ENCODE measurements at places on chromosomes 4 and X.

DNA sequence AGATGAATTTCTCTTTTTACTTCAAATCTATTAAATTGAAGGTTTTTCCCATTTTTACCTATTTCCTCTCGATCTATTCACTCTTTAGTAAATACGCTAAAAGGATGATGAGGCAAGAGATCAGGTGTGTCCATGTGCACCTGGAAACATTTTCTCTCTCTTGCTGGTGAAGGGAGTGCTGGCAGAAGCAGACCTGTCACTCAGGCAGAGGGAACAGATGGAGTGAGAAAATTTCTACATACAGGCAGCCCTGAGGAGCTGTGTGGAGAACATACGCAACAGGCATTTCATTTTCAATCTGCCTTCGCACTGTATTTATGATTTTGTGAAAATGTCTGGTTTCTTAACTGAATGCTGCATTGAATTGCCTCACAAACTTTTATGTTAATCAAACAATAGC lies 249.5 kb downstream of the GPM6A start:
- DNase-seq: no peak

DNA sequence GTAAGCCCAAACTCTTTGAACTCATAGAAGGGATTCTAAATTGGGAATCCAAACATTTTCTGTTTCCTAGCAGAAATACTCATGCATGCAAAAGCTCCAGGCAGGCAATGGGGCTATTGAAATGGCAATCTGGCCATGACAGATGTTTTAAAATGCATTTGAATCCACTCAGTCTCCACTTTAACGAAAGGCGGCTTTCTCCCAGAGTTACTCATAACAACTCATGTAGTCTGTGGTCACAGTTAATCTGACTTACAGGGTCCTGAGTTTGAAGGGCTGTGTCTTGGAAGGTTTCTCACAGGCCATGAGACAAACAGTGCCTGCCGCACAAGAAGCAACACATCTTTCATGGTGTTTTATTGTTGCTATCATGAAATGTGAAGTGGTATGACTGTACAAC lies 185.7 kb downstream of the AMELX start:
- no peak for DNase-seq

DNA sequence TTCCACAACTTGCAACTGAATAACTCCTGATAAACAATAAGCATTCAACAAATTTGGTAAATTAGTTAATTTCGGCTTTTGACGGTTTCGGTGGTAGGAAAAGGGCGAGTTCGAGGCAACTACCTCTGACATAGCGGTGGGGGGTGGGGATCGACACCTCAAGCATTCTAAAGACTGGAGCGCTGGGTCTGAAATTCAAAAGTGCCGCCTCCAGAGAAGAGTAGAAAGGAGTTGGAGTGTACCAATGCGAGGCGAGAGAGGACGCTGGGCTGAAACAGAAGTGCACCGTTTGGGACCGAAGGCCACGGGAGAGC lies 725 bp downstream of the SMC1A start:
- DNase-seq: no peak

GRCh38 chrX:40298572-40299479 lies 201.1 kb upstream of the BCOR start:
- no peak for DNase-seq

GRCh38 chr4:167100120-167100519 lies 134.2 kb downstream of the SPOCK3 start:
- no peak for DNase-seq

DNA sequence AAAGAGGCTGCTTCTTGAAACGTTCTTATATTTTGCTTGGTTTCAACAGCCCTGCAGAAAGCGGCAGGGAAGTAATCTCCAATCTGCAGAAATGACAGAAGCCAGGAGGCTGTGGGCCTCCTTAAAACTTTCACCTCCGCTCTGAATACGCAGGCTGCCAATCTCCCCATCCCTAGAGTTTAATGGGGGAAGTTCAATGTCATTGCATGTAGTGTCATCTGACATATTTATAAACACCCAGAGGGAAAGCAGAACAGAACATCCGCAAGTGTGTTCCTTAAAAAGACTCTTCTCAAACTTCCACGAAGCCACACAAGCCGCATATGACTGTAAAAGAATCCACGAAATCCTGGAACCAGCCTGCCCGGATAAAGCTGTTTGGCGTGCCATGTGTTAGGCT lies 148.8 kb upstream of the TBL1X start:
- no peak for DNase-seq

- DNase-seq: no peak
These were observed 106.4 kb upstream of the RPS6KA3 start for GRCh38 chrX:20373063-20373462.

DNA sequence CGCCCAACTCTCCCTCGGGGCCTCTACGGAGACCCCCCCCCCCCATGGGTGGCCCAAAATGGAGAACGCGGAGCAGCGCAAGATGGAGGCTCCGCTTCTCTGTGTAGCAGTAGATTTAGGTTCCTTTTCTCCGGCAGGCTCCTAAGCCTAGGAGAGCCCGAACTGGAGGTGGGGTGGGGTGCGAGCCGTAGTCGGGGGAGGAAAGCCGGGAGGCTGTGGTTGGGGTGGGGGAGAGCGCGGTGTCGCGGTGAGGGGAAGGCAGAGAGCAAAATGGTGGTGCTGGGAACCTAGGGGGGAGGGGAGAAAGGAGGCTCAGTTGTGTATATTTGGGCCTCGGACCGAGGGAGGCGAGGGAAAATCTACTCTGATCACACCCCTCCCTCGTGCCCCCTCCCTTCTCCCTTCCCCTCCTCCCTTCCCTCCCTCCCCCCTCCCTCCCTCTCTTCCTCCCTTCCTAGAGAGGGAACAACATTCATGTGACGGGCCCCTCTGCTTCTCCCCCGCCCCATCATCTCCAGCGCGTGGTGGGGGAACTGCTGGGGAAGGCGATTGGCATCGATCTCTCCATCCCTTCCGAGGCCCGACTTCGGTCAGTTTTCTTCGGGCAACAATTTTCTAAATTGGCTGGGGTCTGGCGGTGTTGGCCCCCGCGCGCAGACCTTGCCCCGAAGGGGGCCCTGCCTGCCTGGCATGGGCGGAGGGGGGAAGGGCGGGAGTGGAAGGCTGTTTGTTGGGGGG lies at the start of gene STAG2:
Gene STAG2, plus strand, starts transcription at position 439 of the 738 bp plus-strand sequence. CDS start 60,922 bp downstream, outside the sequence.
- peak; percentile 79 for DNase-seq

Measured in RPMI8226 (cell line).